ENCODE measurements at places on chromosomes 1 and 21. TPM values are rescaled to one million over a fixed set of nuclear protein-coding genes. Genes with fewer than 3 reads are reported as not detected.

CAPN9 gene
- total RNA-seq: not detected

ZNF684 gene
- 1.8 TPM for total RNA-seq

C1orf141 gene
- not detected for total RNA-seq

UAP1 gene
- 121 TPM for total RNA-seq

FCGR3A gene
- not detected for total RNA-seq

LPAR3 gene
- total RNA-seq: 16.0 TPM

CD5L gene
- total RNA-seq: not detected

SERPINC1 gene
- 0.43 TPM for total RNA-seq

NPHS2 gene
- not detected for total RNA-seq

DYNLT5 gene
- not detected for total RNA-seq

KDF1 gene
- total RNA-seq: not detected

EFNA3 gene
- 0.43 TPM for total RNA-seq

CLCA1 gene
- 0.22 TPM for total RNA-seq

S100B gene
- total RNA-seq: 0.29 TPM

C1orf115 gene
- total RNA-seq: 2.4 TPM

LCE1F gene
- total RNA-seq: not detected

MIXL1 gene
- not detected for total RNA-seq

ZNF697 gene
- total RNA-seq: 25.4 TPM

PLA2G2A gene
- not detected for total RNA-seq

SNRNP40 gene
- total RNA-seq: 67.8 TPM

STIL gene
- 3.9 TPM for total RNA-seq

DPT gene
- total RNA-seq: under 0.01 TPM

WNT3A gene
- not detected for total RNA-seq

CLIC4 gene
- 400 TPM for total RNA-seq

LIN28A gene
- not detected for total RNA-seq

PIGC gene
- 14.9 TPM for total RNA-seq

MAB21L3 gene
- 0.66 TPM for total RNA-seq

CCSAP gene
- total RNA-seq: 11.5 TPM

LCE1E gene
- total RNA-seq: not detected

PLCH2 gene
- total RNA-seq: under 0.01 TPM

ASPM gene
- total RNA-seq: 58.0 TPM

S100A6 gene
- 608 TPM for total RNA-seq

SUSD4 gene
- total RNA-seq: not detected

GJC2 gene
- total RNA-seq: 2.4 TPM

SLC27A3 gene
- total RNA-seq: 15.3 TPM

ELAVL4 gene
- not detected for total RNA-seq

GBP1 gene
- 27.8 TPM for total RNA-seq

KIF14 gene
- 28.3 TPM for total RNA-seq

RNASEL gene
- total RNA-seq: 4.2 TPM

ITLN2 gene
- not detected for total RNA-seq

DENND1B gene
- total RNA-seq: 7.9 TPM

LRRN2 gene
- not detected for total RNA-seq

NBPF20 gene
- total RNA-seq: 1.8 TPM

S100A5 gene
- 1.1 TPM for total RNA-seq

NCAM2 gene
- total RNA-seq: 2.4 TPM

MR1 gene
- 4.9 TPM for total RNA-seq
